ENCODE measurements at places on chromosomes 13 and 19.
A peak's percentile ranks its signal among the peaks of the same experiment; 100 is the strongest.

DNA sequence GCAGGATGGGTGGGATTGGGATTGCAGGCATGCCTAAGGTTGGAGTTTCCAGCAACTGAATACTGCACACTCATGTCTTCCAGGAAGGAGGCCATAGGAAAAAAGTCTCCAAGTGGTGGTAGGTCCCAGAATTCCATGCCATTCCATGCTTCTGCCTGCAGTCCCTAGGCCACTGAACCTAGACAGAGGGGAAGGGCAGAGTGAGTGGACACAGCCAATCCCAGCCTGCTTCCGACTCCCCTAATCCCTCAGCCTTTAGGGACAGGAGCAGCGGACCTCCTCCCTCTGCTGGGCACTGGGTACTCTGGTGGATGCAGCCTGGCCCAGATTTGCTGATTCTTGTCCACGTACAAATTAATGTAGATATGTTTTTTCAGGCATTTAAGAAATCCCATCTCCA lies 17.0 kb downstream of the VSTM2B start:
- no peak for DNase-seq

DNA sequence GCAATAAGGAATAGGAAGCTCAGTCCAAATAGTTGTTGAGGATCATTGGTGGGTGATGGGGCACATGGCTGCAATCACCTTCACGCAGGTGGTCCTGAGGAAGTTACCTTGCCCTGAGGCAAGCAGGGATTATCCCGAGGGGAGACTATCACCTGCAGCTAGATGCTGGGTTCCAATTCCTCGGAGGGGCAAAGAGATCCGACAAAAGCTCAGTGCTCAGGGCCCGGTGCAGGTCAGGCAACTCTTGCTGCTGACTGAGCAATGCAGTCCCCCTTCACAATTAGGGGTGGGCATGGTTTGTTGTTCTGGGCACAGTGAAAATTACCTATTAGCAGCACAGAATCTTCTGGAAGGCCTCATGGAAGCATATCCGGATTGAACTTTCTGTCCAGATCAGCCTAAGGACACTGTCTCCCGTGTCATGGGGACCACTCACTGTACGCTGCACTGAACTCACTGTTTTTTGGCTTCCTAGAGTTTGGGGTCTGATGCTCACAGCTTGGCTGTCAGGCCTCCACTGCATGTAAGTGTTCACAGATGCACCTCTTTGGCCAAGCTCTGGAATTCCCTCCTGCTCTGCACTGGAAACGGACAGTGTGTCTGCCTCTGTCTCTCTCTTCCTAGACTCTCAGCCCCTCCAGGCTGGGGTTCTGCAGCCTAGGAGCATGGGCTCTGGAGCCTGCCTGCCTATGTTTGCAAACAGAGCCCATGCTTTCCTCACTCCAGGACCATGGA lies 372.7 kb downstream of the ZNF536 start:
- no peak for DNase-seq

- DNase-seq = no peak
Measured at GRCh38 chr13:35996360-35996759, 134.8 kb downstream of the DCLK1 start.

DNA sequence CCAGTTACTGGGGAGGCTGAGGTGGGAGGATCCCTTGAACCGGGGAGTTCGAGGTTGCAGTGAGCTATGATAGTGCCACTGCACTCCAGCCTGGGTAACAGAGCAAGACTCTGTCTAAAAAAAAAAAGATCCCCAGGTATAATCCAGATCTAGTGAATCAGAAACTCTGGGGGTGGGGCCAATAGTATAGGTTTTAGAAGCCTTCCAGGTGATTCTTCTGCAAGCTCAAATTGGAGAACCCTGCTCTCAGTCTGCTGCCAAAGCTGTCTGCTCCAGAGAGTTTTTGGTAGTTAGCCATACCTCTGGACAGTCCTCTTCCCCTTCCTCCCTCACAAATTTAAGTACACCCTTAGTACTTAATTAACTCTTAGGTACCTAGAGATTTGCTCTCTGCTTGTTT lies 28.0 kb downstream of the SERP2 start:
- DNase-seq = no peak

- no peak for DNase-seq
Measured at GRCh38 chr19:5148794-5149190, 179.9 kb downstream of the KDM4B start.

- DNase-seq = no peak
Measured at GRCh38 chr13:102569488-102569887, 27.3 kb upstream of the TPP2 start.

DNA sequence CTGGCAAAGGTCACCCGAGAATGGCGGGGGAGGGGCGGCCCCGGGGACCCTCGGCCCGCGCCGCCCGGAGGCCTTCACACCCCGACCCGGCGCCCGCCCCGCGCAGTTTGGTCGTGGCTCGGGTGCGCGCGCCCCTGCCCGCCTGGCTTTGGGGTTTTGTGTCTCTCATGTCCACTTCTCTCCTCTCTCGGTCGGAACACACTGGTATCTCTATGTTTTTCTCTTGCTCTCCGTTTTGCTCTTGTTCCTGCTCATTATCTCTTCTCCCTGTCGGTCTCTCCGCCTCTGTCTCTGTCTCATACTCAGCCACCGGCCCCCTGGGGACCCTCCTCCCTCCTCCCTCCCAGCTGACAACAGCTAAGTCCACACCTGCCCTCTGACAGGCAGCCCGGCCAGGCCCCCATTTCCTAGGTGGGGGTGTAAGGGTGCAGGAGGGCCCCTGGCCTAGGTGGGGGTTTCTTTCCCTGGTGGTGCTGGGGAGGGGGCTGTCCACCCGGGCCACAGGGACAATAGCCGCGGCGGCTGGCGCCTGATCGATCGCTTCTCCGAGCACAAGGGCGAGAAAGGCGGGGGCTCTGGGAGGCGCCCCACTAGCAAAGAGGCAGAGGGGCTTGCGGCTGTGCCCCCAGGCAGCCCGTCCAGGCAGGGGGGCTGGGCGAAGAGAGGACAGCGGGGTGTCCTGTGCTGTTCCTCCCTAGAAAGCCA lies 2.3 kb downstream of the ONECUT3 start:
- DNase-seq = no peak

DNA sequence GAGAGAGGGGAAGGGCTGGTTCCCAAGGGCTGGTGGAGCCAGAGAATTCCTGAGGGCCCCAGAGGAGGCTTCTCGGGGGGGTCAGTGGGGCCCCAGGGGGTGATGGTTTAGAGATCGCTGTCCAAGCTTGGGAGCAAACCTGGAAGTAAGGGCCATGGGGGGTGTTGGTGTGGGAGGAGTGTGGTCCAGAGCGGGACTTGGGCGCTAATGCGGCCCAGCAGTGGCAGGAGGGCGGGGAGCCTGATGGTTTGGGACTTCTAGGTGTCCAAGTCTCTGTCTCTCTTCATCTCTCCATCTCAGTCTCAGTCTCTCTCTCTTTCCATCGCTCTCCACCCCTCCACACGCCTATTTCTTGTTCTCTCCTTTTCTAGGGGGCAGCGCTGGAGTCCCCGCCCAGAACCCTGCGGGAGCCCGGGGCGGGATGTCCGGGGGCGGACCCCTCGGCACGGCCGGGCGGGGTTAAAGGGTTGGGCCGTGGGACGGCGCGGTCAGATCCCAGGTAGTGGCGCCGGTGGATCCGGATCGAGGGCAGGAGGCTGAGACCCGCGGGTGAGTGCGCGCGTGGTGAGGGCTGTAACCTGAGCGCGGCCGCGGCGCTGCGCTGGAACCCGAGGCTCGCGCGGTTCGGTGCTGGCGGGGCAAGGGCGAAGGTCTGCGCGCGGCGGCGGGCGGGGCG lies at the start of gene CYP4F22:
Gene CYP4F22, plus strand, starts transcription at position 491 of the 676 bp plus-strand sequence. CDS start 16,812 bp downstream, outside the sequence.
- no peak for DNase-seq

- DNase-seq = no peak
Measured at GRCh38 chr13:112738606-112739005, 48.8 kb downstream of the ATP11A start.

GRCh38 chr19:41223431-41224234 lies 4.6 kb downstream of the AXL start:
- DNase-seq = no peak

DNA sequence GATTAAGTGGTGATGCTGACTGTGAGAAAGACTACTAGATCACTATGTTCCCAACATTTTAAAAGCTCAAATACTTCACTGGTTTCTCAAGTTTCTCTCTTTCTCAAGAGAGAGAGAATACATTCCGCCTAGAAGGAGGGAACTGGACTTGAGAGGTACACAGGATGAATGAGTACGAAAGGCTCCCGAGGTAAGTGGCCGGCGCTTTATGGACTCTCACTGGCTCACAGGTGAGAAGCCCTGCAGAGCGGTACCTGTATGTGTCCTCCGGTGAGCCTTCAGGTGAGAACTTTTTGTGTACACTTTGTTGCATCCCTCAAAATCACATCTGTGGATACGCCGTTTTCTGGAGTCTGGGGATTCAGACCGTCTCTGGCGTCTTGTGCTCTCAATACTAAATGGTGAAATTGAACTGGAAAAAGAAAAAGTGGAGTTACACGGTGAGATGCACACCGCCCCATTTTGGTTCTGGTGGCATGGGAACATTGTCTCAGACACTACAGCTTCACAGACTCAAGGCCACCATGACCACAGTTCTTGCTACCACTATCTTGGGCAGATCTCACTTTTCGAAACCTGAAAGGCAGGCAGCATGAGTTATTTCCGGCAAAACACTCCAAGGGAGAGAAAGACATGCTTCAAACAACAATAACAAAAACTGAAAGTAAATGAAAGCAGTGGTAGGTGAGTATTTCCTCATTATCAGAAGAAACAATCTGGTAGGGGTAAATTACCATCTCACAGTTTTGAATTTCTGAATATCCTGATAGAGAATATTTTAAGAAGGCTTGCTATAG lies 418.9 kb downstream of the KLF12 start:
- DNase-seq = no peak

- DNase-seq = no peak
Measured at GRCh38 chr13:35600137-35600536, 123.6 kb upstream of the MAB21L1 start.

DNA sequence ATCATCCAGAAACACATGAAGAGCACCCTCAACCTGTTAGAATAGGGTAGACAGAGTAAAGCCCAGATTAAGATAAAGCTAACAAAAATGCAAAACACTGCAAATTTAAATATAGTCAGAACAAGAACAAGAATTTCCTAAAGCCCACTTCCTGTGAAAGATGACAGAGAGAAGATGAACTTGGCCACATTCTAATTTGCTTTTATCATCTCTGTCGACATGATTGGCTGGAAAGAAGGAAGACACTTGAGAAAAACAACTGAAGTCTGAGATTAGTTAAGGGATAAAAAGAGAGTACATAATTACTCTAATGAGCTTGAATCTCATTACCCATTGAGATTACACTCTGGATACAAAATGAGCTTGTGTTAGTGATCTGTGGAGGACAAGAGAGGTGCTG lies 537.6 kb downstream of the KLF5 start:
- no peak for DNase-seq

DNA sequence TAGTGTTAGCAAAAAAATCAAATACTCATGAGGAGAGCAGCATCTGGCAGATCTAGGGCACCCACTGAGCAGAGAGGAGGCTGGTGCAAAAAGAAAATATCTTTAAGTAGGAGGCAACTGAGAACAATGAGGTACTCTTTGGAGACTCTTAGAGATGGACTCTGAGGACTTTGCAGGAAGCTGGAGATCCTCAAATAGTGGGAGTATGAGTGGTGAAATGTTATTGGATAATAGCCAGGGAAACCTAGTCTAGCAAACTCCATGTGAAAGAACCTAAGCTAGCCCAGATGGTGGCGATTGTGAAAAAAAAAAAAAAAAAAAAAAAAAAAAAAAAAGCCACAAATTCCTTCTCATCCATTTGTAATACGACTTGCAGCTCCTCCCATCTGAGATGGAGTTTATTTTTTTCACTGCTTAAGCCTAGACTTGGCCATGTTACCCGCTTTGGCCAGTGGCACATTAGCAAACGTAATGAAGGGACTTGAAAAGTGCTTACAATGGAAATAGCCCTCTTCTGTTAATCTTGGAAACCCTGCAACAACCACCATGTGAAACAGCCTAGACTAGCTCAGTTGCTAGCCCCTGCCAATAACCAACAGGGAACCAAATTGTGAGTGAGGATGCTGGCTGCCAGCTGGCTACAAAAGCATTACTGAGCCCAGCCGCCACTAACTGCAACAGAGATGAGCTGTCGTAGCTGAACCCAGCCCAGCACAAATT lies 476.2 kb downstream of the KLF12 start:
- DNase-seq = no peak

- no peak for DNase-seq
Measured at GRCh38 chr13:84645196-84646012, 763.1 kb upstream of the SLITRK1 start.

DNA sequence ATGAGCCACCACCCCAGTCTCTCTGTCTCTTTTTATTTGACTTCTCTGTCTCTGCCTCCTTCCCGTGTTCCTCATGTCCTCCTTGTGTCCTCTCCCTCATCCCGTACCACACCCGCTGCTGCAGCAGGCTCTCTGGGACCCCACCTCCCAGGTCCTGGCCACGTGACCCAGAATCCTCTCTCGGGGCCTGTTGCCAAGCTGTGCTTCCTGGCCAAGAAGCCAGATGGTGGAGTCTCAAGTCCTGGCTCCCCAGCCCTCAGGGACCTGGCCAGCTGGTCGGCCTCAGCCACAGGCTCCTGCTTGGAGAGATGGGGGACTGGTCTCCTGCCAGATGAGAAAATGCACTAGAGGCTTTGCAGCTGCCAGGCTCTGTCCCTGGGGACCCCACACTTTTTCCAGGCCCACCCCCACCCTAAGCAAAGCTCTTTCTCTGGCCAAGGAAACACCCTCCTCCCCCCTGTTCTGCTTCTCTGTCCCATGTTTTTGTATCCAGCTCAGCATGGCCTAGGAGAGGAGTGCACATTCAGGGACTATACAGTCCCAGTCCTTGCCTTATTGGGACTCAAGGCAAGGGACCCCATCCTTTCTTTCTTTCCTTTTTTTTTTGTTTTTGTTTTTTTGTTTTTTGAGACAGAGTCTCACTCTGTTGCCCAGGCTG lies 34.3 kb upstream of the SHKBP1 start:
- DNase-seq = no peak

DNA sequence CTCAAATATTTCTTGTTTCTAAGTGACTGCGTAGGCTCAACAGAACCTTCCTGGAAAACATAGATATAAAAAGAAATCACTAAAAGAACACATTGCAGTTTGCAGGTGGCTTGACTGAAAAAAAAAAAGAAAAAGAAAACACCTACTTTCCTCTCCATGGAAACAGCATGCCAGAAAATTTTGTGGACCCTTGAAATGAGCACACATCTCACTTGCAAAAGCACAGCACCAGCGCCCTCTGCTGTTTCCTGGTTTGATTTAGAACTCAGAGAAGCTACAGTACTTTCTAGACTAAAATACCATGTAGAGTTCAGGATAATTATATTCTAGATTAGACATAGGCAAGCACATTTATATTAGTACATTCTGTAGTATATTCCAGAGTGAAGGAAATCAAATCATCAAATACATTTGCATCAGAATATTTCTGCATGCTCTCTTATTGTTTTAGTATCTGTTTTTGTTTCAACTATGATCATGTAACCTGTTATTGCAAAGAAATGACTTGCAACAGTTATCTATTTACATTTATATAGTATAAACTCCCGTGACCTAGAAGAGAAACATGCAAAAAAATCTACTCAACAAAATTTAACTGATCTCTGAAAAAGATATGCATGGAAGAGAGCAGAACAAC lies 22.3 kb upstream of the XPO4 start:
- peak; percentile 40 for DNase-seq

GRCh38 chr19:24178207-24178606 lies 91.2 kb downstream of the ZNF254 start:
- no peak for DNase-seq
